Left cardiac atrium (tissue), 4 donors: ENCODE measurements at places on chromosomes 5 and 9. TPM values are rescaled to one million over a fixed set of nuclear protein-coding genes. Genes with fewer than 3 reads are reported as not detected.

The ZBTB34 gene
- 5.6 TPM for total RNA-seq

GRCh38 chr5:161481922-161482321 lies 64.6 kb downstream of the GABRB2 start:
- DNase-seq, result no peak

DNA sequence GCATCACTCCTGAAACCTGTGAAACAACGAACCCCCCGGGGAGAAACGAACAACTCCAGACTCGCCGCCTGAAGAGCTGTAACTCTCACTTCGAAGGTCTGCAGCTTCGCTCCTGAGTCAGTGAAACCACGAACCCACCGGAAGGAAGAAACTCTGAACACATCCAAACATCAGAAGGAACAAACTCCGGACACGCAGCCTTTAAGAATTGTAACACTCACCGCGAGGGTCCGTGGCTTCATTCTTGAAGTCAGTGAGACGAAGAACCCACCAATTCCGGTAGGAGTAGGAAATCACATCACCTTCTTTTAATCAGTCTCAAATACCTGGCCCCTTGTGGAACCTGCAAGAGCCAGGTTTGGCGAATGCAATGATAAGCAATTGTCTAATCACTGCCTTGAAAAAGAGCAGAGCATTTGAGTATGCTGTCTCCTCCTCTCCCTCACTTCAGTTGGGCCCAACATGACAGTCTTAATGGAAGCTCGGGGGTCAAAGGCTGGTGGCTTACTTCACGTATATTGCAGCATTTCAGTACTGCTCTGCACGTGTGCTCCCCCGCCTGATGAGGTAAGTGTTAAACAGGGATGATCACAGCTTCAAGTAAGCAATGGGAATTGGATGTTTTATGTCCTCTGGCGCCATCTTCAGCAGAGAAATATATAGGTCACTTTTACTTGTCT lies 473 bp downstream of the IRGM start:
- DNase-seq, result peak; percentile 45

- no peak for DNase-seq
Measured at GRCh38 chr5:171205375-171205774, 103.7 kb upstream of the TLX3 start.

The FCN2 gene
- total RNA-seq, result 2.0 TPM

DNA sequence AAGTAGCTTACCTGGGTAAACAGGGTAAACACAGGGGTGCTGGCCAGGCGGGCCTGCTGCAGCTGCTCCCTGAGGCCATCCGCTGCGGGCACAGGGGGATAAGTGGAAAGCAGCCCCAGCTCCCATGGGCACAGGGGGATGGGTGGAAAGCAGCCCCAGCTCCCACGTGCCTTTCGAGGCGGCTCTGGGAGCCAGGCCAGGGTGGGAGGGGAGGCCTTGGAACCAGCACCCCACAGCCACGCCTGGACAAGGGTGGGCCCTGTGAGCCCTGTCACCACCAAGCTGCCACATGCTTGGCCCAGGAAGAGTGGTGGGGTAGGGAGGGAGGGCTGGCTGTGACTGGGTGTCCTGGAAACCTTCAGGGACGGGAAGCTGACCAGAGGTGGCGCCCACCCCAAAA lies 7.8 kb upstream of the CARD9 start:
- DNase-seq, result no peak

DNA sequence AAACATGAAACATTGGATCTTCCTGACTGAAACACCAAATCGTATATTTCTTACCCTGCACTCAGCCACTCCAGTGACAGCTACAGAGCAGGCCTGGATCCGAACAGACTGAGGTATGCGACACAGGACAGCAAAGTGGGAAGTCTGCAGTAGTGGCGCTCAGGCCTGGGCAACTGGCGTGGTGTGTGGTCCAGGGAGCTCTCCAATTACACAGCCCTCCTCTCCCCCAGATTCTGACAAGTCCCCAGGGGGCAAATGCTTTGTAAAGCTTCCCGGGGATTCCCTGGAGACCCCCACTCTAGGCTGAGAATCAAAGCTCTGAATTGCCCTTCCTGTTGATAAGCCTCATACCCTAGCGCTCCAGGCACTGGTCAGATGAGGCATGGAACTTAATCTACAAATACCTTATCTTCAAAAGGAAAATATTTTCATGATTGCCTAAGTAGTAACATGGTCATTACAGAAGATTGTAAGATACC lies 104.8 kb upstream of the ERCC6L2 start:
- DNase-seq, result no peak

The DMRT3 gene
- total RNA-seq, result not detected

- no peak for DNase-seq
Measured at GRCh38 chr5:118253225-118254061, 734.9 kb downstream of the DTWD2 start.

GRCh38 chr5:41908374-41909079 lies 4.4 kb downstream of the RIMOC1 start:
- DNase-seq, result no peak

GRCh38 chr5:79416499-79416898 lies 97.4 kb downstream of the HOMER1 start:
- DNase-seq, result no peak

GRCh38 chr5:172678902-172679301 lies 37.8 kb downstream of the NEURL1B start:
- peak; percentile 76 for DNase-seq

DNA sequence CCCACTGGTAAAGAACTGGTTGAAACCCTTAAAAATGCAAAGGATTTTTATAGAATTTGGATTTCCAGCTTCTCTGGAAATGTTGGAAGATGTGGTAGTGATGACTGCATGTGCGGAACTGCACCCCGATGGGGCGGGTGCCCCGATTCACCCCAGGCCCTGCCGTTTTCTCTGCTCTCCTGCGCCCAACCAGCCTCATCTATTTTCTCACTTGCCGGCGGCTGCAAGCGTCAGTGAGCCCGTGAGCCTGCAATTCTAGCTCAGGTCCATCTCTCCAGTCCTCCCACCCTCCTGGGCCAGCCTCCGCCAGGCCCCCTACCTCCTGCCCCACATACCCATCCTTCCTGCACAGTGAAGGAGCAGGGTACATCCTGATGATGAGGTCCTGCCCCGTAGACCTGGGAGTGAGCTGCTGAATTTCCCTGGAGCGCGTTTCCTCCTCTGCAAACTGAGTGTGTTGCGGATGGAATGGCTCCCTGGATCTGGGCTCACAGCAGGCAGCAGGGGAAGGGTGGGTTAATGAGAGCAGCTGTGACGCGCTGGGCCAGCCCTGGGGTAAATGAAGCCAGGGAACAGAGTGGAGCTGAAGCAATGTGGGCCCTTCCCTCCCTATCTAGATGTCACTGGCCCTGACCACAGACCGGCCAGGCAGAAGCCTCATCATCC lies 45.9 kb upstream of the PHYKPL start:
- no peak for DNase-seq

The PCDHA4 gene
- 0.16 TPM for total RNA-seq

The SLC6A19 gene
- total RNA-seq, result not detected
